ENCODE measurements at places on chromosomes 12 and 14.

GRCh38 chr12:105025890-105026289, 39.8 kb downstream of the NOPCHAP1 start:
- peak; percentile 59 for DNase-seq

- peak; percentile 69 for DNase-seq
These were observed 59.9 kb downstream of the TTLL5 start for GRCh38 chr14:75720842-75721498.

DNA sequence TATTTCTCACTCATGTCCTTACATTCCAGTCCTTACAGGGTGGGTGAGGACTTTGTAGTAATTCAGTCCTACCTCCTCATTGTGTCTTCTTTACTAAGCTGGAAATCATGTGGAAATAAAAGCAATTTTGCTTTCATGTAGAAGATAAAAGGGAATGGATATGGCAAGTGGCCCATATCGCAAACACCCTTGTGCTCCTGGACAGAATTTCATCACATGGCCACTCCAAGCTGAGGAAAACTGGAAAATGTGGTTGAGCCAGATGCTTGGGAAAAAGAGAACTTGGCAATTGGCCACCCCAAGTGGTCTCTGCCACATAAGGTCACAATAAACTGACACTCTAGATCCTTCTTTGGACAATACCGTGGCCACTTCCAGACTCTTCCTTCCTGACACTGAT, 64.2 kb upstream of the IFNG-AS1 start:
- DNase-seq = no peak

GRCh38 chr14:68094158-68094557, 274.6 kb downstream of the RAD51B start:
- DNase-seq = no peak

DNA sequence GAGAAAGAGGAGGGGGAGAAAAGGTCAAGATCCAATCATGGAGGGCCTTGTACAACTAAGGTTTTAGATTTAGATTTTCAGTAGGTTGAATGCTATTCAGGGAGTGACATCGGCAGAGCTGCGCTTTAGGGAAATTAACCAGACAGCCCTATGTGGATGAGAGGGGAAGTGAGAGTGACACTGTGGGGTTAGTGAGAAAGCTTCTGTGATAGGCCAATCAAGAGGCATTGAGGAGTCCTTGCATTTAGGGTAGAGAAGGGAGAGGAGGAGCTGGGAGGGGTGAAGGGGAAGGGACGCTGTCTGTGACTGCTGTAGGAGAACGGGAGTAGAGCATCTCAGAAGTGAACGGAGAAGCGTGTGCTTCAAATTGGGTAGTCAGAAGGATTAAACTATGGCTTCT, 3.4 kb downstream of the HSD17B6 start:
- no peak for DNase-seq

DNA sequence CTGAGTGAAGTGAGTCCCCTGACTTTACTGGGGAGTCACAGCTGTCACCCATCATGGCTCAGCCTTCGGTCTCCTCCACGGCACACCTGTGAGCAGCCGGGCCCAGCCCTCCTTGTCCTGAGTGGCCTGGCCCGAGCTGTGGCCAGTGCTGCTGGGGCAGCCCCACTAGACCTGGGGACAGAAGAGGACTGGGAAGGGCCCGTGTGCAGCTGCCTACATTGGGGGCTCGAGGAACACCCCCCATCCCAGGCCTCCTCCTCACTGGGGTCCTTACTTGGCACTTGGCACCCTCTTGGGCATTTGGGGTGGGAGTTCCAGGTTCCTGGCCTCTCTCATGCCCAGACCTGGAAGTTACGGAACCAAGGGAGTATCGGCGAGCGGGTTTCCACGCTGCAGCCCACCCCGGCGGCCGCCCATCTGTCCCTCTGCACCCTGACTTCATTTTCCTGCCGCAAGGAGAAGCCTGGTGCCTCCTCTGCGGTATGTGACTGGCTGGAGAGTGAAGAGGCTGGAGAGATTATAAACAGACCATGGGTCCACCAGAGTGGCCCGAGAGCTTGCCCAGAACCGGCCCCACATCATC, 179.7 kb downstream of the KIF26A start:
- DNase-seq = peak; percentile 6

GRCh38 chr14:23115918-23116317, 3.1 kb downstream of the CEBPE start:
- no peak for DNase-seq

Data from uterus (tissue), 4 donors.